Glomerular endothelial cell (primary cell): ENCODE measurements at places on chromosomes 3 and 15.

DNA sequence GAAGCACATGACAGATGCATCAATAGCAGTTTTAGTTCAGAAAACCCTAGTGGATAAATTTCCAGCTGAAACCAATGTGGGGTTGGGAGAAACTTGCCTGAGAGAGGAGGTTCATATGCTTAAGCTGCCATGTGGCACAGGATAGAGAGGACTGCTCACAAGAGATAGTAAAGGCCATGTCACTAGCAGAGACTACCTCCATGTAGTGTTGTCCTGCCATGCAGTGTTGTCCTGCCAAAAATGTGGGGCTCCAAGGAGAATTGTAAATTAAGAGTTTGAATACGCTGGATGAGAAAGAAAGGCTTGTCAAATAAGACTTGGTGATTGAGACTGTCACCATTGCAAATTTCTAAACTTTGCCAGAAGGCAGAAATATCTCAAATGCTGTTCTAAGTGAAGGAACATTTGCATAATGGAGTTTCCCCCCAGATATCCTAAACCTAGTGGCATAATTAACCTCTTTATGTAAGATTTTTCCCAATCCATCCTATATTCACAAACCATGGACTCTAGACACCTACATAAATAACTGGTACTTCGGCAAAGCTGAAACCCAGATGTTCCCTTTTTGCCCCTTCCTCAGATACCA lies 938.3 kb upstream of the ALCAM start:
- no peak for DNase-seq

DNA sequence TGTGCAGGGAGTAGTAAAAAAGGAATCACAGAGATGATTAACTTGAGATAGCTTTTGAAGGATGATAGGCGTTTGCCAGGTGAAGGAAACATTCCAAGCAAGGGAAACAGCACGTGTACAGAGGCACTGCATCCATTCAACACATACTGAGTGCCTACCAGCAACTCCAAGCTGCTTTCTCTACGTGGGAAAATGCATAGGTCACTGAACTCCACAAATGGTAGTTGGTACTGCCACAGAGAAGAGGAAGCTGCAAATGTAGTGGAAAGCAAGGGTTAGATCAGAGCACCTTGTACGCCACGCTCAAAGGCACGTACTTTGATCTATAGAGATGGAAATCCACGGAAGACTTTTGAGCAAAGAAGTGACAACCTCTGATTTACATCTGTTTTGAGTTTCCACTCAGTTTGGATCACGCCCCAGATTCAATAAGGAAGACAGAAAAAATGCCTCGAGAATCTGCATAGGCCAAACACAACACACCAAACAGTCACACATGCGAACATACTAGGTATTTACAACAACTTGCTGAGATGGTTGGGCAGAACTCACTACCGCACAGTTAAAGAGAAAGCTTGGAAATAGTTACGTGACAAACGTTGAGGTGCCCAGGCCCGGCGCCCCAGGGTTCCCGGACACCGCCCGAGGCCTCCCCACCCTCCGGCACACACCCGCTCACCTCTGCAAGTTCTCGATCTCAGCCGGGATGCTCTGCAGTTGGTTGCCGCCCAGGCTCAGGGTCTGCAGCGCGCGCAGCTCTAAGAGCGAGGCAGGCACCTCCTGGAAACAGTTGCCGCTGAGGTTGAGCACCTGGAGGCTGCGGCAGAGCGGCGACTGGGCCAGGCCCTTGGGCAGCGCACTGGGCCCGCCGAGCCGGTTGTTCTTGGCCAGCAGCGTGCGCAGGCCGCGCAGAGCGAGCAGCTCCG lies 826 bp downstream of the LRRC58 start:
- DNase-seq: no peak

DNA sequence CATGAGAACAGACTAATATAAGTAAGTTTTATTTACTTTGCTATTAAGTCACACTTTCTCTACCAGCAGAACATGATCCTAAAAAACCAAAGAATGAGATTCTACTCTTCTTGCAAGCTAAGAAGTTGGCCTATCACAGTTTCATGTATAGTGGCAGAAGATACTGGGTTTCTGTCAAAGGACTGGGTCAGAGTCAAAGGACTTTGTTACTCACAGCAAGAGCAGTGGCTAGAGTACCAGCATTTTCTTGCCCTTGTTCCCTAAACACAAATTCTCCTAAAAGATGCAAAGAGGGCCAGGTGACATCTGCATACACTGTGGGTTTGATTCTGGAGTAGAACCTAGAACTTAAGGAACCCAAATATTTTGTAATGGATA lies 105.2 kb downstream of the CBLB start:
- no peak for DNase-seq

- no peak for DNase-seq
These were observed 8.9 kb upstream of the NSMCE3 start for GRCh38 chr15:29278436-29279105.

- DNase-seq: no peak
These were observed 282.2 kb downstream of the NSUN3 start for GRCh38 chr3:94345101-94345500.

- DNase-seq: no peak
These were observed 133.4 kb upstream of the ACP3 start for GRCh38 chr3:132183811-132184210.

GRCh38 chr15:67030036-67030762 lies 35.2 kb upstream of the SMAD3 start:
- DNase-seq: no peak

GRCh38 chr3:16520970-16521881 lies 7.7 kb upstream of the RFTN1 start:
- DNase-seq: no peak

DNA sequence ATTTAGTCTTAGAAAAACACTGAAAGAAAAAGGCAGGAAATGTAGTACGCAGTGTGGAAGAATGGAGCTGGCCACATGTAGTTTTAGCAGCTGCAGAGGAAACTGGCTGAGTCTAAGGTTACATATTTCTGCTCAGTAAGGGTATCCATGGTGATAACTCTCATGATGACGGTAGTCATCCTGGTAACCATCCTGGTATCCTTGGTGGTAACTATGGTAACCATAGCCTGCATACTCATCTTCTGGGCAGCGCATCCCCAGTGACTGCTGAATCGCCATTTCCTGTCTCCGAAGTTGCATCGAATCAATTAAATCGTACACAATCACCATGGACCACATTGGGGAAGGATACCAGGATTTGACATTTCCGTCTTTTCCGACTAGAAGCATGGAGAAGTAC lies 35.7 kb downstream of the CCDC80 start:
- peak; percentile 99 for DNase-seq

- no peak for DNase-seq
These were observed 47.1 kb upstream of the ADGRG7 start for GRCh38 chr3:100562224-100562857.

DNA sequence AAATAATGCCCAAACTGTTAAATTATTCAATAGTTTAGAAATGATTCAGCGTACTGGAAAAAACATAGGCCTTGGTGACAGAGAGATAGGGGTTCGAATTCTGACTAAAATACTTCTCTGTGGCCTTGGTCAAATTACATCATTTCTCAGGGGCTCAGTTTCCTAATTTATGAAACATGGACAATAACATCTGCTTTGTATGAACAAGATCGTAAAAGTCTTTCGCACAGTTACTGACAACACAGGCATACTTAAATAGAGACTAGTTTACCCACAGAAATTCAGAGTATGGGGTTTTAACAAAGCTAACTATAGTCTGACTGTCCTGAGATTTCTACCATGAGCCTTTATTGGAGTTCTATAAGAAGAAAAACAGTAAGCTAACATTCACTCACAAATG lies 440.4 kb downstream of the FHIT start:
- no peak for DNase-seq

GRCh38 chr3:149555927-149556326 lies 81.4 kb downstream of the TM4SF4 start:
- no peak for DNase-seq
